ENCODE measurements at places on chromosomes 11 and 22.
A peak's percentile ranks its signal among the peaks of the same experiment; 100 is the strongest.

DNA sequence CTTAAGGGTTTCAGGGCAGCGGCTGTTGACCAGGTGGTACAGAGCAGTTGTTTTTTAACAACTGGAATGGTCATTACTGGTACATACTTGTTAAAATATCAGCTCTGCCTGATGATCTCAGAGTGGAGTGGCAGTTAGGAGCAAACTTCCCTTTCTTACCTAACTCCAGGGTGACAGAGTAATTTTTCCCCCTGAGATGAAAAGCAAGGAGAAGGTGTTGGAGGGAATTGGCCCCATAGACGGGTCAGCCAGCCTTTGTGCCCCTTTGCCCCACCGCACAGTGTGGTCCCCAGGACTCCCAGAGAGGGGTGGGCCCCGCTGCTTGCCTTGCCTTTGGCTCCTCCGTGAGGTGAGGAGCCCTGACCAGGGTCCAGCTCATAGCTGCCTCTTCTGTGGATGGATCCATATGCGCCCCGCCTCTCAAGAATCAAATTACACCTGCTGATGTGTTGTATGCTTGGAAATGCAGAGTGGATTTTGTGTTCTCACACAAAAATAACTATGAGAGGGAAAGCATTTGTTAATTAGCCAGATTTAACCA is 27.0 kb upstream of the SORL1-AS1 start:
- no peak for DNase-seq

DNA sequence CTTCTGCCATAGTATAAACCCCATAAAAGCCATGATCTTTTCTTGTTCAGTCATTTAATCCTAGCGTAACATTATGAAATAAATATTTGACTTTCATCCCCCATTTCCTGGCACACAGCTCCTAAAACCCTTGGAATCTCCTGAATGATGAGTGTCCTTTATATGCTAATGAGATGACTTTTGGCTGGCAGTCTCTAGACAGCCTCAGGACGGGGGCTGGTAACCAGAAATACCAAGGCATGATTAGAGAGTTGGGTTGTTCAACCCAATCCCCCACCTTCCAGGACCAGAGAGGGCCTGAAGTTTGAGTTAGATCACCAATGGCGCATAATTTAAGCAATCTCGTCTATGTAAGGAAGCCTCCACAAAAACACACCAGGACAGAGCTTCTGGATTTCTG is 1246.1 kb upstream of the TENM4 start:
- DNase-seq, result no peak

DNA sequence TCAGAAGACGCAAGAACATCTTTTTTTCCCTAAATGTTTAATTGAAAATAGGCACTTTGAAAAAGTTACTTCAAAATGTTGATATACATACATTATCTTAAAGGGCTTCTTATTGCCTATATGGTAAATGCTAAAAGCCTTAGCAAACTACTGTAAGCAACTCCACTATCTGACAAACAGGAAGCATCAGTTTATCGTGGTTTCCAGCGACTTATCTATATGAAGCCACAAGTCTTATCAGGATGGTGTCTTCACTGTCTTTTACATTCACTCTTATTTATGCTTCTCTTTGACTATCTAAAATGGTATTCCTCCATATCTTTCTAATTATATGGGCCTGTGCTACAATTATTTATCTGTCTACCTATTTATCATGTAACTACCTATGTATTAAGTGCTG is 2091.9 kb downstream of the LRRC4C start:
- no peak for DNase-seq

DNA sequence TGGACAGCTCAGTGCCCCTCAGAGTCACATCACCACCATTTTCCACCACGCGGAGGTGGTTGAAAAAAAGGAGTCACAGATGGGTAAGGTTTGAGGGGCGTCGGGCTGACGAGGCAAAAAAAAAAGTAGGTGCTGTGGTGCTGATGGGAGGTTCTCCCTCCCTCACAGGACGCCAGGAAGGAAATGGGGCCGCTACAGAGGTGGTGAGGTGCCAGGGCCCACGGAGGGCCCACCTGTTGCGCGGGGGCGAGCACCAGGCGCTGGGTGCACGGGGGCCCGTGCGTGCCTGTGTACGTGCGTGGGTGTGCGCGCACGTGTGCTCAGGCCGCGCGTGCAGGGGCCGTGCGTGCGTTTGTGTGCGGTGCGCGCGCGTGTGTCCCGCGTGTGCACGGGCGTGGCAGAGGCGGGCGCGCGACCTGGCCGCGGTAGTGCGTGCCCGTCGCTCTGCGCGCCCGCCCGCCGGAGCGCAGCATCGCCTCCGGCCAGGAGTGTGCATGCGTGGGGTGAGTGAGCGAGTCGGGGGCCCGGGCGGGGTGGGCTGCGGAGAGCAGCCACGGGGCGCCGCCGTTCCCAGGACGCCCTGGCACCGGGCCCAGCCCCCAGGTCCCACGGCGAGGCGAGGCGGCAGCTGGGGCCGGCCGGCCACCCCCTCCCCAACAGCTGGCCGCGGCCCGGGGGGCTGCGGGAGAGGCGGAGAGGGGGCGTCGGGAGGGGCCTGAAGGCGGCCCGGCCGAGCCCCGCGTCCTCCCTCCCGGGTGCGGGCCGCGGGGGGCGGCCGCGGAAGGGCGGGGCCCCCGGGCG is 2.8 kb downstream of the PDGFB start:
- DNase-seq, result no peak

DNA sequence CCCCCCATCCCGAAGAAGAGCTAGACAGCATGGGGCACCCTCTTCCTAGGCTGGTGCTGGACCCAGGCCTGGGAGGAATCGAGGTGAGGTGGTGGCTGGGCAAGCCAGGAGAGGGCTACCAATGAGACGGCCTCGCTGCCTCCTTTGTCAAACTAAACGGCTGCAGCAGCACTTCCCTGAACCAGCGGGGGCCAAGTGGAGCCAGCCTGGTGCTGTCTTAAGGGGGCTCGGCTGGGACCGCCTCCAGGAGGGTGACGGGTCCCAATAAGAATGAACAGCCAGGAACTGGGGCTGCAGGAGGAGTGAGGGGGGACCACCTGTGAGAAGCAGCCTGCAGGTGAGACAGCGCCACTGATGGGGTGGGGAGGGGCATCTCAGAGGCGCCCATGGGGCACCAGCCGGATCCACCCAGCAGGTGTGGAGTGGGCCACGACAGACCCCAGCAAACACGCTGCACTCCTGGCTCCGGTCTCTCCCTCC is 17.1 kb downstream of the IFT27 start:
- no peak for DNase-seq

- DNase-seq, result no peak
These were observed 404.4 kb upstream of the ANO3 start for GRCh38 chr11:25927411-25927953.

DNA sequence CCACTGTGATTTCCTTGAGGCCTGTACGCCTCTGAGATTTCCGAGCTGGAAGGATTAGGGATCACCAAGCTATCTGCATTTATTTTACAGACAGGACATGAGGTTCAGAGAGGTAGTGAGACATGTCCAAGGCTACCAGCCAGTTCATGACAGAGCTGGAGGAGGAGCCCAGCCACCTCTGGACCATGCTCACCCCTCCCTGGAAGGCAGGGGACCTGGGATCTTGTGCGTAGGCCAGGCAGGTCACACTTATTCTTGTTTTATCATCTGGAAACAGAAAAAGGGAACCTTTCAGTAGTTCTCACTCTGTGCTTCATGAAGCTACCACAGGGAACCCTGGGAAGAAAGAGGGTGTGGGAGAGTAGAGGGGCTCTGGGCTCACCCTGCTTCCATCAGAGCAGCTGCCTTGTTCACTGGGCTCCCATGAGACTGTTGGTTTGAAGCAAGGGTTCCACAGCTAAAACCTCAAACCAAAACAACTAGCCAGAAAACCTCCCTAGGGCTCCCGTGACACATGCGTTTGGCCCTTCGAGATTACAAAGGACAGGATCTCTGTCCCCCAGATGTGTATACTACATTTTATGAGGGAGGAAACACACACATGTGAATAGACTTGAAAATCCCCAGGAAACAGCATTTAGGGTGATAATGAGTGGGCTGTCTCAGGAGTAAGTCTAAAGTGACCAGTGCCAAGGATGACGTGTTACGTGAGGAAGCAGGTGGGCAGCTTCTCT is 106.4 kb downstream of the DSCAML1 start:
- no peak for DNase-seq

DNA sequence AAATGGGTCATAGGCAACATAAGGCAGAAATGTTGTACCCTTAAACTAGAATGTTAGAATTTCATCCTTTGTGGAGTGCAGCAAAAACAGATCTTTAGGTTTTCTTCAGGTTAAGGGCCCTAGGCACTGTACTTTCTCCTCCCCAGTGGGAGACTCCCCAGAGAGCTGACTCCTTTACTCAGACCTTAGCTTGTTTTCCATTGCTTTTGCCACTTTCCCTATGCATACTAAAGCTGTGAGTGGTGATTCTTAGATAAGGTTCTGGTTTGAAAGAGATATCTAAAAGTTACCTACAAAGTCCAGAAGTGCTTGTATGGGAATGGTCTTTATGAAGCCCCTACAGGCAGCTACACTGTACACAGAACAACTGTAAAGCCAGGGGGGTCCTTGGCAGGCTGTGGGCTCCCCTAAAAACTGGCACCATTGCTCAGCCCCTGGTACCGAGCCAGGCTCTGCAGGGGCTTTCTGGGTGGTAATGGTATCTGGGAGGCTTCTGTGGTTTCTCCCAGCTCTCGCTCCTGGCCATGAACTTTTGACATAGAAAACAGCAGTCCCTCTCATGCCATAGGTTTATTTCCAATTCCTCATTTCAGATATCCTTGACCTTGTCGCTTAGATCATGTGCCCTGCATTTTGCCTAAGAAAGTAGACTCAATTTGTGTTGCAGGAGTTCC is 23.2 kb downstream of the AMOTL1 start:
- no peak for DNase-seq

GRCh38 chr11:117546431-117547194 is 219.0 kb downstream of the CEP164 start:
- no peak for DNase-seq

GRCh38 chr22:38327805-38328204 is 10.6 kb upstream of the CSNK1E start:
- DNase-seq, result peak; percentile 55

GRCh38 chr22:49198705-49199084 is 629.0 kb downstream of the BRD1 start:
- DNase-seq, result no peak

- DNase-seq, result no peak
These were observed 4.8 kb downstream of the KIAA0930 start for GRCh38 chr22:45235851-45236342.

- DNase-seq, result no peak
These were observed at the start of gene SMIM38 for GRCh38 chr11:69155302-69156234. Gene SMIM38 (plus strand): TSS chr11:69155935. CDS start chr11:69157847, 1,912 bp downstream.

GRCh38 chr11:71495286-71496230 is 31.5 kb upstream of the KRTAP5-7 start:
- DNase-seq, result no peak

- DNase-seq, result no peak
These were observed 45.5 kb downstream of the SCN3B start for GRCh38 chr11:123608945-123609344.

DNA sequence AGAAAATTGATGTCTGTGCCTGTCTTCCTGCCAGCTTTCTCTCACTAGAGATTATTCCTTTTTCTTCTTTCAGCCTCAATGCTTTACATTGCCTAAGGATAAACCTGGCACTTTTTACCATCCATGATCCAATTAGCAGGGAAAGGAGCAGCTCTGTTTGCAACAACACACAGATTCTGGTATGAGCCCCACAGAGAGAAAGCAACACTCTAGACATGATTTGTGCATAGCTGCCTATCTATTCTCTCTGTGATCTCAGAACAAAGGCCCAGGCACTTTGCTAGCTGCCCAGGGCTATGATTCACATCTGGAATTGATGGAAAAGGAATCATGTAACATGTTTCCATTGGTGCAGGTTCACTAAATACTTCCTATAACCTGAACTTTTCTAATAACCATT is 685.0 kb downstream of the ETS1 start:
- DNase-seq, result no peak

GRCh38 chr11:72244361-72245262 is 636 bp upstream of the PHOX2A start:
- DNase-seq, result no peak

DNA sequence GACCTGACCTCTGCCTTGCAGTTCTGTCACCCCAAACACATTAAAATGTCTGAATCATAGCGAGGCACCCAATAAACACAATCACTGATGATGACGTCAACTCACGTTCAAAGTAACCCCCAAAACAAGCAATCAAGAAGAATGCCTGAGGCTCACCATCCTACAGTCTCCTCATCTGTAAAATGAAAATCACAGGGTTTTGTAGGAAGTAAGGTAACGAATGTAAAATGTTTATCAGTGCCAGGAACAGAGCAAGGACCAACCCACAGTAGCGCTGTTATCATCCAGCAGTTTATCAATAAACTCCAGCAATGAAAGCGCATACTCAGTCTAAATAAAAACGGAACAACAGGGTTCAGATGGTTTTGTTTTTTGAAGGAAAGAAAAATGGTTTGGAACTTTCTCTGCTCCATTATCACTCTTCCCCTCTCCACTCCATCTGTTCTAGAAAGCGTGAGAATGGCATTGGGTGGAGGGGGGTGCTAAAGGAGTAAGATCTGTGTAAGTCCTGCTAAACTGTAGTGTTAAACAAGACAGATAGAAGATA is 110.5 kb downstream of the MICAL3 start:
- no peak for DNase-seq

GRCh38 chr22:35649026-35649553 is 844 bp downstream of the APOL6 start:
- no peak for DNase-seq

DNA sequence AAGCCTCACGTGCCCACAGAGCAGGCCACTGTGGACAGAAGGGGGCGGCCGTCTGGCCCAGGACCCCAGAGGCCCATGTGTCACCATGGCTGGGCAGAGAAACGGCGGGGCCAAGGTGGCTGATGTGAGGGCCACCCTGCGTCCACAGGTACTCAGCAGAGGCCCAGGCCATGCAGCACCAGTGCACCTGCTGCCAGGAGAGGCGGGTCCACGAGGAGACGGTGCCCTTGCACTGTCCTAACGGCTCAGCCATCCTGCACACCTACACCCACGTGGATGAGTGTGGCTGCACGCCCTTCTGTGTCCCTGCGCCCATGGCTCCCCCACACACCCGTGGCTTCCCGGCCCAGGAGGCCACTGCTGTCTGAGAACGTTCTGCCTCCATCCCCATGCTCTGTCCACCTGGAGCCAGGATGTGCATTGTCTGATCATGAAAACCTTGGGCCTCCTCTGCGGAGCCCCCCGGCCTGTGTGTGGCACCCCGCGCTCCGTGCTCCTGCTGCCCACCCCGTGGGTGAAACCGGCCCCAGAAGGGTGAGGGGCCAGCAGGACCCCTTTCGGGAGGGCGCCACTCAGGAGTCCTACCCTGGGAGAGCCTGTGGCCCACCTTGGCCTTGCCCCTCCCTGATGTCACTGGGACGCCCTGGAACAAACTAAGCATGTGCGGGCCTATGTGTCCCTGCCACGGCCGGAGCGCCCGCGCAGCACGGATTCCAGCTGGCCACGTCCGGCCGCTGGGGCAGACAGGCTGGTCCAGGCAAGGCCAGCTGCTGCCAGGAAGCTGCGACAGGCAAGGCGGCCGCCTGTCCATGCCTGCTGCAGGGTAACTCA is 38.6 kb downstream of the MUC5B start:
- DNase-seq, result no peak

- peak; percentile 47 for DNase-seq
These were observed 17.3 kb downstream of the EPS8L2 start for GRCh38 chr11:723120-723883.

- DNase-seq, result no peak
These were observed 62.2 kb upstream of the INCENP start for GRCh38 chr11:62061356-62062222.

All from AG08395 (cell line).